ENCODE measurements at places on chromosomes 2 and 18. TPM values are rescaled to one million over a fixed set of nuclear protein-coding genes. Genes with fewer than 3 reads are reported as not detected.

GRCh38 chr18:56202678-56203077, 435.7 kb downstream of the TXNL1 start:
- no peak for DNase-seq

GRCh38 chr2:150812664-150813367, 325.3 kb upstream of the RND3 start:
- no peak for DNase-seq

GRCh38 chr2:218867900-218868299, 8.3 kb downstream of the WNT6 start:
- no peak for DNase-seq

- DNase-seq, result no peak
Measured at GRCh38 chr2:224359569-224359968, 42.3 kb downstream of the FAM124B start.

- no peak for DNase-seq
Measured at GRCh38 chr18:5315838-5316237, 20.3 kb upstream of the ZBTB14 start.

The IL1B gene
- 2.4 TPM for total RNA-seq

The ADAM23 gene
- 3.1 TPM for total RNA-seq

DNA sequence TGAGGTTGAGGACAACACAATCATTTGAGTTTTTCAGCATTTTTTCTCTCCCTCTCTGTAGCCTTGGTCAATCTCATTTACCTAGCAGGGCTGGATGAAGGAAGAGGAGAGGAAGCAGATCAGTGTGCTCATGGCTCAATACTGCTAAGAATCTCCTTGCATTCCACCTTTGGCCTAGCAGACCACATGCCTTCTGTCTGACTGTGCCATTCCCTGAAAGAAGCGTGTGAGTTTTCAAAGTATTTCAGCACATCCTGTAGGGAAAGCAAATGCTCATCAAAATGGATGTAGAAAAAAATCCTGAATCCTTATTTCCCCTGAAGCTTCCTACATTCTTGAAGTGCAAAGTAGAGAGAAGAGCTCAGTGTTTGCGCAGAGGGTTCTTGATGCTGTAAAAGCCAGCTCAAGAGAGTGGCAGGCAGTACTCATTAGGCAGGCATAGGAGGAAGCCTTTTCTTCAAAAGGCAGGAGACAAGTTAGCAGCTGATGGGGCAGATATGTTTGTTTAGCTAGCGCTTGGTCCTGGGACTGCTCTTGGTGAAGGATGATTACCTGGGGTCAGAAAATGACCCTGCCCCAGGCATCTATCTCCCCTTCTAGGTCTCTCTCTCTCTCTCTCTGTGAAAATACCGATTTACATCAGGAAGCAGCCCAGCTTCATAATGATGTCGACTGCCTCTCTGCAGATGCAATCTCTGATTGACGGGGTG, 14.4 kb upstream of the PIK3C3 start:
- DNase-seq, result no peak

DNA sequence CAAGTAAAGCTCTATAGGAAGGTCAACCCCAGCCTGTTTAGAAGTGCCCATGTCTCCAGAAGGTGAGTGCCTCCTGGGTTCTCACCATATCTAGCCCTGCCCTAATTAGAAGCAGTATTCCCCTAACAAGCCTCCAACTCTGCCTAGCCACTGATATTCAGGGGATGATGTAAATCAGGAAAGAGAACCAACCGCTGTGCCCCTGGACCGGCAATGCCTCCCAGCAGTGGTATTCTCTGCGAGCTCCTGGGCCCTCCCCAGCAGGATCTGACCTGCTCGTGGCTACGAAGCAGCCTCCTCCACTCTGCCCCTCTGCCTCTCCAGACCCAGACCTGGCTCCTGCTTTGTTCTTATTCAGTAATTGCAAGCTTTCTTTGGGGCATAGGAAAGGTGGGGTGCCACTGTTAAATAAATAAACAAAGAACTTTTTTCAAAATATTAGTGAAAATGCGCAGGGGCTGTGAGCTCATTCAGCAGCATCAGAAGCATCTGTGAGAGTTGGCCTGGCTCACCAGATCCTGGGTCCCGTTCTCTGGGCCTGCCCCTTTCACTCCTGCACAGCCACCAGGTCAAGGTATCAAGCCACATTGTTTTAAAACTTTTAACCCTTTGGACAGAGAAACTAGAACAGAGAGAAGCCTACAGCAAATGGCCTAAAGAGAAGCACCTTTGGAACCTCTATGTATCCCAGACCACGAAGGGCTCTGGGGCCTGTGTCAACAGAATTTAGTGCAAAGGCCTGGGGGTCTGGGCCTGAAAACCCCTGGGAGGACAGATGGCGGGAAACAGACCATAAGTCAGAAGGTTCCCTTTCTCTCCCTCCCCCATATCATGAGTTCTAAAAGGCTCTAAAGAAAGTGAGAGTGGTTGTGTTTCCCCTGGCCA, 11.9 kb downstream of the MREG start:
- no peak for DNase-seq

- no peak for DNase-seq
Measured at GRCh38 chr2:34291076-34291475, 692.0 kb upstream of the FAM98A start.

- no peak for DNase-seq
Measured at GRCh38 chr2:186130748-186131641, 355.1 kb upstream of the ZC3H15 start.

The ZBTB7C gene
- 6.3 TPM for total RNA-seq

The METTL4 gene
- total RNA-seq, result 11.3 TPM
